NCI-H1436 (cell line): ENCODE measurements at places on chromosomes 6 and 20.

- DNase-seq = no peak
These were observed 213.8 kb downstream of the ERMARD start for GRCh38 chr6:169965239-169965638.

DNA sequence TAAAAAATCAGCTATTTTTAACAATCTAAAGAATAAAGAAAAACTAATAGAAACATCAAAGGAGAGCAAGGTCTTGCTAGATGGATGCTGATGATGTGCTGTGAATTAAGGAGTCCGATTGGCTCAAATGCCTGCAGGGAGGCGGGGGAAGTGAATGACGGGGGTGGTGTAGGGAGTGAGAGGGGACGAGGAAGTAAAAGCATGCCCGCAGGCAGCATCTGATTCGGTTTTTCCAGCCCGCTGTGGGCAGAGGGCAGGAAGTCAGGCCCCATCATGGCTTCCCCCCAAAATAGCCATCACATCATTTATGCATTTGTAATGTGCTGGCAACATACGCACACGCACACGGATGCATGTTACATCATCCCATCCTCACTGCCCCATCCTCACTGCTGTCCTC, 10.3 kb downstream of the RSPO4 start:
- DNase-seq = no peak

DNA sequence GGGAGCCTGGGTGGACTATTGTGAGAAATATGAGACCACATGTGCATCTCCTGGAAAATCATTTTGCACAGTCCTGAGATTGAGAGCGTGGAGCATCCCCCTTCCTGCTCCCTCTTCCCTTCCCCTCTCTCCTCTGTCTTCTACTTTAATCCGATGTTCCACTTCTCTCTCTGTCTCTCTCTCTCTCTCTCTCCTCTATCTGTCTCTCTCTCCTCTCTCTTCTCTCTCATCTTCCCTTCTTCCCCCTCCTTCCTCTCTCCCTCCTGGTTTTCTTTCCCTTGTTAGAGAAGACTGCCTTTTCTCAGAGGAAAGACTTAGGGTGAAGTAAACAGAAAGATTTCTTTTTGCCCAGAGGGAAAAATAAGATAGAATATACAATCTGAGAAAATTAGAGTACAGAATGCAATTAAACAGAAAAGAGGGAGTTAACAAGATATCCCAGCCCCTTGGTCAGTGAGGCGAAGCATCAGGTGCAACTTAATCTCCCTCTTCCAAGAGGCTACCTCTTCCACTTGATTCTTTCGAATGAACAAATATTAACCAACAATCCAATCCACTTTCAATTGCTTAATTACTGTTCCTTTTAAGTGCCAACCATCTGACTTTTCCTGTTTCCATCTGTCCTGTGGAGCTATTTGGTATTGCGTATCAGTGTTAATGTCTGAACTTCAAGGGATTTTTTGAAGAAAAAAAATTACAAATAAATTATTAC, 14.6 kb downstream of the KHDC1 start:
- DNase-seq = no peak

GRCh38 chr6:106146852-106147351, 60.8 kb downstream of the PRDM1 start:
- DNase-seq = no peak

DNA sequence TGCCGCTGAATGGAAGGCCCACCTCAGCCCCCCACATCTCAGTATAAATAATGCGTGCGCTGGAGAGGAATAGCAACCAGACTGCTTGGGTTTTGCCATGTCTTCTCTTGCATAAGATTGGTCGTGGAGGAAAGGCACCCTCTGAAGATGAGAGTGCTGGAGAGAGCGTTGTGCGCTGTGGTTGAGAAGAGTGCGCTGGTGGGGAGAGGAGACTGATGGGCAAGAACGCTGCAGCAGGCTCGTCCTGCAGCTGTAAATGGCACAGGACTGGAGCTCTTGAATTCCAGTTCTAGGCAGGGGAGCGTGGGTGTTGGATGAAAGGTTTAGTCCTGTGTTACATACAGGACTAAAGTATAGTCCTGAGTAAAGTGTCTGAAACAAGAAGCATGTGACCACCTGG, 51.5 kb downstream of the RPRD1B start:
- DNase-seq = no peak

- no peak for DNase-seq
These were observed 341.7 kb upstream of the HTR1E start for GRCh38 chr6:86595641-86596040.

DNA sequence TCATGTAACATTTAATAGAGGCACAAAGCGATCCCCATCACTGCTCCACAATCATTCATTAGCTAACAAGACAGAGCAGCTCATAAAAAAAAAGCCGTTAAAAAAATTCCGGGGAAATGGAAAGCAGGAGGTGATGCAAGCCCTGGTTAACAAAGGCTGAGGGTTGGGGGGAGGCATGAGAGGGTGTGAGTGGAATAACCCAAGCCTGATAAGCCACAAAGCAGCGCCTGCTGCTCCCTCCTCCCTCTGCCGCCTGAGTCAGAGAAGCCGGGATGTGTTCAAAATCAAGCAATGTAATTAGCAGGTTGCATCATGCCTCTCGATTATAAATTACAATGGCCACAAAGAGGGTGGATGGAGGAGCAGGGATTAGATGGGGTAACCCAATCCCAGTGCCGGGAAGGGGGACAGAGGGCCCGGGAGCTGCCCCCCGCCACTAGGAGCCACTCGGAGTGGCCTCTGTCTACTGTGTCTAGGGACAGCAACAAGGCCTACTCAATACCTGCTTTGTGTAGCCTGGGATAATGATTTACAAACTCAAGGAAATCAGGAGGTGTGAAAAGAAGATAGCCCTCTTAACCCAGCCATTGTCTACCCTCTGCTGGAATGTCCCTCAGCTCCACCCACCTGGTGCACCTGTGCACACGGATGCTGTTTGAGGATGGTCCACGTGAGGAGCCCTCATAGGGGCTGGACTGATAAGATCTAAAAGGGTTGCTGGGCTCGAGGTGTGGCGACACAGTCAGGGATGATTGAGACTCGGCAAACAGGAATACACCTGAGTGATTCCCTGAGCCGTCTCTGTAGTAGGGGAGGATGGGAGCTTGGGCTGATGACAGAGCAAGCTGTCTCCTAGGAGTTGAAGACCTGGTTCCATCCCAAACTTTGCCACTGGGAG, 156.9 kb downstream of the VEGFA start:
- DNase-seq = peak; percentile 84

DNA sequence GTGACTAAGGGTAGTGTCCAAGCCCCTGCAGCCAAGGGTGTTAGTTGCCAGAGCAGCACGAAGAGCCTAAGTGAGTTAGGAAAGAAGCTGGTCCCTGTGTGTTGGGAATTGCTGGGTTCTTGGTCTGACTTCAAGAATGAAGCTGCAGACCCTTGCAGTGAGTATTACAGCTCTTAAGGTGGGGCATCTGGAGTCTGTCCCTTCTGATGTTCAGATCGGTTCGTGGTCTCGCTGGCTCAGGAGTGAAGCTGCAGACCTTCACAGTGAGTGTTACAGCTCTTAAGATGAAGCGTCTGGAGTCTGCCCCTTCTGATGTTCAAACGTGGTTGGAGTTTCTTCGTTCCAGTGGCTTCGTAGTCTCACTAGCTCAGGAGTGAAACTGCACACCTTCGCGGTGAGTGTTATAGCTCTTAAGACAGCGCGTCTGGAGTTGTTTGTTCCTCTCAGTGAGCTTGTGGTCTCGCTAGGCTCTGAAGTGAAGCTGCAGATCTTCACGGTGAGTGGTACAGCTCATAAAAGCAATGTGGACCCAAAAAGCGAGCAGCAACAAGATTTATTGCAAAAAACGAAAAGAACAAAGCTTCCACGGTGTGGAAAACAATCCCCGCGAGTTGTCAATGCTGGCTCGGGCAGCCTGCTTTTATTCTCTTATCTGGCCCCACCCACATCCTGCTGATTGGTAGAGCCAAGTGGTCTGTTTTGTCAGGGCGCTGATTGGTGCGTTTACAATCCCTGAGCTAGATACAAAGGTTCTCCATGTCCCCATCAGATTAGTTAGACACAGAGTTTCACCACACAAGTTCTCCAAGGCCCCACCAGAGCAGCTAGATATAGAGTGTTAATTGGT, 31.8 kb downstream of the PXDC1 start:
- DNase-seq = no peak

GRCh38 chr6:85287654-85288053, 162.2 kb upstream of the NT5E start:
- no peak for DNase-seq

DNA sequence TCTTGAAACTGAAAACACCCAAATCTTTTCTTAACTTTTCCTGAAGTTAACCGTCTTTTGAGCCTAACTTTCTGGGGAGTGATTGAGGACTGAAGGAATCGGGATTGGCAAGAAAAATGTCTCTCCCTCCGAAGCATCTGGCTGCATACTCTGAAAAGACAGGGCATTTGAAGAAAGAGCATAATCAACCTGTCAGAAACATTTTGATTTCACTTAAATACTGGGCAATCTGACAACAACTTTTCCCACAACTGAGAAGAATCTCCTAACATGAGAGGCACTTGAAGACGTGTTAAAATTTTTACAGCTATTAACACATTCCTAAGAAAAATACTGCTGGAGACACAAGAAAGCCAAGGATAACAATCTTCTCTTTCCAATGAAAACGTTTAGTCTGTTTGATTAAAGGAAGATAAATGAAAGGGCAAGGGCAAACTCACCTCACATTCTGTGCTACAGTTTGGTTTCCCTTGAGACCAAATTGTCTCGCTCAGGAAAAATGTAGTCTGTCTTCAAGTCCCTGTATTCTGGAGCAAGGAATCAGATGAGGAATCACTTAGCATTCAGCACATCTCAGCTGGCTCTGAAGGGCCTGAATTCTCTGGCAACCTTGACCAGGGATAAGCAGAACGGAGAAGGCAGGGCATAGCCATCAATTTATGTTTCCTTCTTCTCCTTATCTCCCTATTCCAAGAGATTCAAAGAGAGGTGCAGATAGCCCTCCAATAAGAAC, 76.1 kb downstream of the TBX18 start:
- DNase-seq = no peak

DNA sequence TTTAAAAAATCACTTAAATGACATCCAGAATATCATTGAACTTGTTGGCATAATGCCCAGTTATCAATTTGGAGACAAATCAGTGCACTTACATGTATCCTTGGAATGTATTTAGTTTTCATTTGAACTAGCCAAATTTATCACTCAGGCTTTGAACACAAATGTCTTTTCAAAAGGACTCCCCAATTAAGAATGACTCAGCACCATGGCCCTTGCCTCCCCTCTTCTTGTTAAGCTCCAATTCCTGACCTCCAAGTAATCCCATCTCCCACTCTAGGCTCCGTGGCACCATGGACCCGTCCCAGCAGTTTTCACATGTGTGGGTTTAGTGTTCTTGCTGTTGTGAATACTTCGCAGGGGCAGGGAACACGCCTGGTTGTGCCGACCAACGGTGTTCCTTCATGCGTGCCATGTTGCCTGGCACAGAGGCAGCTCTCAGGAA, 2.7 kb downstream of the AKAP12 start:
- DNase-seq = no peak
